ENCODE measurements at places on chromosomes 1 and 21. TPM values are rescaled to one million over a fixed set of nuclear protein-coding genes. Genes with fewer than 3 reads are reported as not detected.

DNA sequence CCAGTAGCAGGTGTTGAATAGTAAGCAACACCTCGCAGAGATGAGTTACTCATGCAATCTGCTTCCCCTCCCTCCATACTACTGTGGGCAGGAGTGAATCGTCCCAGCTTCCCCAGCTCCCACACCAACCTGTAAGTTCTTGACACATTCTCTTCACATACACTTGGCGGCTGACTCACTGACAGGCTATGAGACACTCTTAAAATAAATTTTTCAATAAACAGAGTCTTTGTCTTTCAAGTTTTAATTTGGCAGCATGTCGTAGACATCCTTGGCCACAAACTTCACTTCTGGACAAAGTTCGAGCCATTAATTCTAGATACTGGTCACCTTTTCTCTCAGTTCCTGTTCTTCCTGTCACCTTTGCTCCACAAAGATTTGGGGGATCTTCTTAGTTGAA lies 290.7 kb downstream of the TM2D1 start:
- peaks cover 9% of the 10 kb centered on the region for H3K27me3 ChIP-seq
- no peaks in the 10 kb centered on the region for H3K4me1 ChIP-seq
- H3K27ac ChIP-seq: no peak overlapping the region

GRCh38 chr1:11052839-11053757 lies 6.1 kb upstream of the MASP2 start:
- H3K27ac ChIP-seq: no peak overlapping the region
- no peaks in the 10 kb centered on the region for H3K36me3 ChIP-seq
- DNase-seq: no peak
- H3K27me3 ChIP-seq: no peaks in the 10 kb centered on the region
- no peaks in the 10 kb centered on the region for H3K4me1 ChIP-seq

The ROR1 gene
- 0.47 TPM for polyA plus RNA-seq

GRCh38 chr1:155322571-155322952 lies 1.9 kb downstream of the RUSC1 start:
- H3K36me3 ChIP-seq: peaks cover 8% of the 10 kb centered on the region
- H3K4me3 ChIP-seq: peak overlapping the region; percentile 81
- peak overlapping the region; percentile 21 for H3K27ac ChIP-seq
- DNase-seq: no peak

DNA sequence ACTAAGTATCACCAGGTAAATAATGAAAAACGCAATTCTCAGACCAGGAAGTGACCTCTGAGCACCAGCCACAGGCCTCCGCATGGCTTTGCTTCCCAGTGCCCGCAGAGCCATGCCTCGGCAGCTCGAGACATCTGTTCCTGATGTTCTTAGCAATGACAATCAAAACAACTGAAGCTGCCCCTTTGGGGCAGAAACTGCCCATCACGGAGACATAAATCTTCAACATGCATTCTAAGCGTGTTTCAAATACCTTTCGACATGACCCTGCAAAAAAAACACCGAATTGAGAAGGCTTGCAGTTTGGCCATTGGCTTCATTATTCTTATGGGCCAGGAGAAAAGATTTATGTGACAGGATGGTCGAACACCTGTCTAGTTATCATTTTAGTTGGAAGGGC lies 5.8 kb upstream of the RAP1GAP start:
- H3K27ac ChIP-seq: no peak overlapping the region
- no peak for DNase-seq
- H3K36me3 ChIP-seq: no peaks in the 10 kb centered on the region
- peaks cover 4% of the 10 kb centered on the region for H3K4me1 ChIP-seq
- no peak overlapping the region for H3K4me3 ChIP-seq

The ZNF670 gene
- polyA plus RNA-seq: 3.7 TPM

- peaks cover 15% of the 10 kb centered on the region for H3K27me3 ChIP-seq
- H3K36me3 ChIP-seq: no peaks in the 10 kb centered on the region
- no peak overlapping the region for H3K4me3 ChIP-seq
- no peak overlapping the region for H3K27ac ChIP-seq
These were observed 48.5 kb downstream of the NR5A2 start for GRCh38 chr1:200075938-200076546.

The CD55 gene
- polyA plus RNA-seq: 325 TPM

The PROK1 gene
- polyA plus RNA-seq: not detected

DNA sequence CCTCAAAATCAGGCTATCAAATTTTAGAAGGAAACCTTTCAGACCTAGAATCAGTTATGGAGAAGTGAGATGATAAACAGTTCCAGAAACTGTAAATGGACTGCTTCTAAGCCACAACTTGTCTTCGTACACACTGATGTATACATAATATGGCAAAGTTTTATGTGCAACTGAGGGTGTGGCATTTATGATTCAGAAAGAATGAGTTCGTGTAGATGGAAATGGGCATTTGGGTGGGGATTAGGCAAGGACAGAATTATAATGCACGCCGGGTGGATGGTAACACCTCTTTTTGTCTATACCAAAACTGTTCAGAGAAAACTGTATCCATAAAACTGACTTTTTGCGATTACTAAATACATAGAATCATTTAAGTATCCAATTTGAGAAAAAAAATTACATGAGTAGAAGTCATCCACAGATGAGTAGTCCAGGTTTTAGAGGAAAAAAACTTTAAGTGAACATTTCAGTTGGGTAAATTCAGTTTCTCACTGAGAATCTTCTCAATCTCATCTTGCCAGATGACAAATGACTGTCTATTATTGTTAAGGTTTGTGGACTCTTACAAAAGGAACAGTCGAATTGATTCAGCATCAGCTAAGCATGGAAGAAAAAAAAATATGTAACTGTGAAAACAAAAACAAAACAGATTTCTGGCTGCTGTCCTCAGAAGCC lies 22.5 kb downstream of the ERRFI1 start:
- no peaks in the 10 kb centered on the region for H3K27me3 ChIP-seq
- no peak overlapping the region for H3K27ac ChIP-seq
- H3K4me3 ChIP-seq: no peak overlapping the region
- H3K36me3 ChIP-seq: peaks cover 9% of the 10 kb centered on the region
- no peak for DNase-seq

- no peak overlapping the region for H3K27ac ChIP-seq
- H3K27me3 ChIP-seq: no peaks in the 10 kb centered on the region
- DNase-seq: no peak
- no peaks in the 10 kb centered on the region for H3K36me3 ChIP-seq
These were observed 475.7 kb downstream of the USP25 start for GRCh38 chr21:16205527-16205926.

- H3K36me3 ChIP-seq: no peaks in the 10 kb centered on the region
- H3K27ac ChIP-seq: peak overlapping the region; percentile 52
- no peak for DNase-seq
- H3K4me3 ChIP-seq: no peak overlapping the region
These were observed 67.2 kb upstream of the CNN3 start for GRCh38 chr1:94993931-94994645.

The S100A13 gene
- polyA plus RNA-seq: 1.2 TPM

The EFNA3 gene
- polyA plus RNA-seq: 2.1 TPM

- H3K27ac ChIP-seq: no peak overlapping the region
- H3K36me3 ChIP-seq: no peaks in the 10 kb centered on the region
- no peak for DNase-seq
- no peaks in the 10 kb centered on the region for H3K27me3 ChIP-seq
- H3K4me1 ChIP-seq: no peaks in the 10 kb centered on the region
- H3K4me3 ChIP-seq: no peak overlapping the region
These were observed 369.6 kb upstream of the ADGRL2 start for GRCh38 chr1:81430955-81431623.

- DNase-seq: no peak
- H3K27me3 ChIP-seq: no peaks in the 10 kb centered on the region
- H3K4me3 ChIP-seq: no peak overlapping the region
- no peak overlapping the region for H3K27ac ChIP-seq
These were observed 61.5 kb downstream of the TNN start for GRCh38 chr1:175129182-175129581.

GRCh38 chr1:66140072-66140471 lies 347.4 kb downstream of the PDE4B start:
- DNase-seq: no peak
- H3K27ac ChIP-seq: no peak overlapping the region
- H3K4me1 ChIP-seq: no peaks in the 10 kb centered on the region

- H3K4me3 ChIP-seq: peak within 1 kb of the TSS; percentile 41
- no peaks in the 10 kb centered on the region for H3K36me3 ChIP-seq
- no peaks in the 10 kb centered on the region for H3K4me1 ChIP-seq
- H3K27ac ChIP-seq: peak within 1 kb of the TSS; percentile 54
These were observed at the start of gene FMOD for GRCh38 chr1:203351037-203351625. TSS of gene FMOD (minus strand) at chr1:203351122. CDS start at chr1:203348270, 2,852 bp downstream.

DNA sequence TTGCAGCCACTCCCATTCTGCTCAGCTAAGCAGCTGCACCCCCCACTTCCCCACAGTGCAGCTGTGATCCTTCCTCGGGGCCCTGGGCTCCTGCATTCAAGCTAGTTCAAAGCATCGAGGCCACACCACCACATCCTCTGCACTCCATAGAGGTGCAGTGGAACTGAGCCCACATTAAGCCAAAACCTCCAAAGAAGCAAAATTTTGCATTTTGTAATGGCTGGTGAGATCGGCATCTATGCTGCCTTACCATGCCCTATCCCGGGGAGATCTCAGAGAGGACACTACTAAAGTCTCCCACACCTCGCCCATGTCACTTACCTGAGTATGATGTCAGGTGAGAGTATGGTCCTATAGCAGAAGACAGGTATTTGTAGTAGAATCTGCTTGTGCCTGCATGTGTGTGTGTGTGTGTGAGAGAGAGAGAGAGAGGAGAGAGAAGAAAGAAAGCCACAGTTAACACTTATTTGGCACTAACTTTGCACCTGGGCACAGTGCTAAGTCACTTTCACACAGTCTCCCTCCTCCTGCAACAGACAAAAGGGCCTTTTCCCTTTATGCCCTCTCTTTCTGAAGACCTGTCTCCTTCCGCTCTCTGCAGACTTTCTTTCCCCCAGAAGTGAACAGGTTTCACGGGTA lies 89.8 kb downstream of the KIF14 start:
- H3K27ac ChIP-seq: peak overlapping the region; percentile 60
- H3K27me3 ChIP-seq: peaks cover 17% of the 10 kb centered on the region
- no peaks in the 10 kb centered on the region for H3K36me3 ChIP-seq
- no peak for DNase-seq
- peaks cover 3% of the 10 kb centered on the region for H3K4me1 ChIP-seq

The HORMAD1 gene
- 0.56 TPM for polyA plus RNA-seq

The SLC9C2 gene
- not detected for polyA plus RNA-seq

The GBP6 gene
- not detected for polyA plus RNA-seq

- no peak for DNase-seq
- H3K36me3 ChIP-seq: peaks cover 7% of the 10 kb centered on the region
- H3K4me1 ChIP-seq: no peaks in the 10 kb centered on the region
- H3K4me3 ChIP-seq: no peak overlapping the region
These were observed 8.0 kb downstream of the CORT start for GRCh38 chr1:10457875-10458274.

GRCh38 chr1:84117868-84118267 lies 26.2 kb upstream of the PRKACB start:
- no peak for DNase-seq
- peaks cover 6% of the 10 kb centered on the region for H3K4me1 ChIP-seq
- H3K27ac ChIP-seq: no peak overlapping the region
- no peaks in the 10 kb centered on the region for H3K27me3 ChIP-seq
- H3K4me3 ChIP-seq: no peak overlapping the region

DNA sequence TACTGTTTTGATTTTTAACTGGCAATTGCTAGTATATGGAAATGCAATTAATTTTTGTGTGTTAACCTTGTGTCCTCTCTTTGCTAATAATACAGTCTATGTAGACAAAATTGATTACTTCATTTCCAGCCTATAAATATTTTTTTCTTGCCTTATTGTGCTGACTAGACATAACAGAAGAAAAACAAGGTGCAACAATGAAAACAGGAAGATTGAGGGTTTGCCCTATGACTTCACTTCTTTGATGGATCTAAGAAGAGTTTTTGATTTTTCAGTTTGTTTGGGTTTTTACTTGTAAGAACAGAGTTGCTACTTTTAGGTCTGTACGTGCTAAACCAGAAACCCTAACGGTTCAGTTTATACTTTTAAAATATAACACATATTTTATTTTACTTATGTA lies 8.5 kb upstream of the CNIH4 start:
- no peaks in the 10 kb centered on the region for H3K36me3 ChIP-seq
- H3K4me1 ChIP-seq: no peaks in the 10 kb centered on the region
- peaks cover 4% of the 10 kb centered on the region for H3K27me3 ChIP-seq
- no peak for DNase-seq

The LPAR3 gene
- not detected for polyA plus RNA-seq

DNA sequence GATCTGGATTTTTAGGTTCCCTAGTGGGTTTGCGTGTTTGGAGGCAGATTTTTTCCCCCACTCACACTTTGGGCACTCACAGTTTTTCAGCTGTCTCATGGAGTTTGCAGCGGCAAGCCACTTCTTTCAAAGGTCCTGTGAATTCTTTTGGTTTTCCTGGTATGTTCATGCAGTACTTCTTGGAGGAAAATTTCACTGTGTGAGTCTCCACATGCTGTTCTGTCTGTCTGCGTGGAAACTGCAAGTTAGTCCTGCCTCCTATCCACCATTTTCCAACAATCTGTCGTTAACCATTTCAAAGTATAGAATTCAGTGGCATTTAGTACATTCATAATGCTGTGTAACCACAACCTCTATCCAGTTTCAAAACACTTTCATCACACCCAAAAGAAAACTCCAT lies 793 bp upstream of the FMO1 start:
- no peaks in the 10 kb centered on the region for H3K36me3 ChIP-seq
- H3K4me1 ChIP-seq: peaks cover 4% of the 10 kb centered on the region
- no peak overlapping the region for H3K4me3 ChIP-seq
- no peak for DNase-seq
- peaks cover 14% of the 10 kb centered on the region for H3K27me3 ChIP-seq
- no peak overlapping the region for H3K27ac ChIP-seq

DNA sequence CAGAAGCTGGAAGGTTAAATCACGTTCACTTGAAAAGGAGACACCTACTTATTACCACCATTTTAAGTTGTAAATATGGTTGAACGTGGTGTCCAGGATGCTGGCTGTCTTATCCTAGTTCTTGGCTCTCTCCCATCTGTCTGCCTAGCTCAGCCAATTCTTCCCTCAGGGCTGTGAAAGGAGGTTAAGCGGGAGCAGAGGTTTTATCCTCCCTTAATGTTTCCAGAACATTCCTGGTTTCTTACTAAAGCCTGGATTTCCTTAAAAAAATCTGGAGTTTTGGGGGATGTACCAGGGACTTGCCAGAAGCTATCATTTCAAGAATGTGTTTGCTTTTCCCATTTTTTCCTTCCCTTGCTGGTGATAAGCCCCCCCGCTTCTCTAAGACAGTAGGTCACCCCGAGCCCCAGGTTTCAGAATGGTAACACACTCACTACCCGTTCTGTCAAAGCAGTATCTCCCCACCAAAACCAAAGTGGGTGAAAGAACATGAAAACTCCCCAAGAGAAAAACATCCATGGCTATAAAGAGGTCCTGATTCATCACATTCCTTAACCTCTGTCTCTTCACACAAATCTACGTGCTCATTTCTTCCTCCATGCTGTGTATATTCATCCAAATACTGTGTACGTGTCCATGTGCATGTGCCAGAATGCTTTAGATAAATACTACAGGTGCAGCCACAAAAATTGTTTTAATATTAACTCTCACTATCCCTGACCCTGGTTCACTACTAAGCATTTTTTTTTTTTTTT lies 114.7 kb downstream of the MAP3K21 start:
- H3K36me3 ChIP-seq: no peaks in the 10 kb centered on the region
- H3K4me3 ChIP-seq: no peak overlapping the region
- DNase-seq: no peak
- H3K27me3 ChIP-seq: no peaks in the 10 kb centered on the region
- no peaks in the 10 kb centered on the region for H3K4me1 ChIP-seq

The LCE2C gene
- polyA plus RNA-seq: not detected

The DNM3 gene
- polyA plus RNA-seq: 6.6 TPM

All from naive B cell (primary cell).